CD4-positive, alpha-beta T cell treated with Interleukin-21 for 1 hour (primary cell): ENCODE measurements at places on chromosomes 12 and 14.

GRCh38 chr12:95118138-95118787 is 44.8 kb upstream of the NR2C1 start:
- DNase-seq, result no peak

GRCh38 chr14:64089920-64090319 is 204.3 kb downstream of the ESR2 start:
- no peak for DNase-seq

DNA sequence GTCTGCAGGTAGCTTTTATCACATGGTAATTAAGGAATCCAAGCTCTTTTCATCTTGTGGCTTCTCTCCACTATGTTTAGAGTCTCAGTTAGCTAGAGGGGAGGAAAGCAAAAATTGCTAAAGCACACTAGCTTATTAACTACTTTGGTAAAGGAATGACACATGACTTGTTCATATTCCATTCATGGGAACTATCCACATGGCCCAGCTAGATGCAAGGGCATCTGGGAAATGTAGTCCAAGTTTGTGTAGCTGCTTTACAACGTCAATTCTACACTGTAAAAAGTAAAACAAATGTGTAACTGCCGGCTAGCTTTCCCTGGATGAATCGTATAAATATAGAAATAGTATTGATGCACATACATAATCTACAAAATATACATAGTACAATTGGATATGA is 244.5 kb upstream of the LRFN5 start:
- no peak for DNase-seq

DNA sequence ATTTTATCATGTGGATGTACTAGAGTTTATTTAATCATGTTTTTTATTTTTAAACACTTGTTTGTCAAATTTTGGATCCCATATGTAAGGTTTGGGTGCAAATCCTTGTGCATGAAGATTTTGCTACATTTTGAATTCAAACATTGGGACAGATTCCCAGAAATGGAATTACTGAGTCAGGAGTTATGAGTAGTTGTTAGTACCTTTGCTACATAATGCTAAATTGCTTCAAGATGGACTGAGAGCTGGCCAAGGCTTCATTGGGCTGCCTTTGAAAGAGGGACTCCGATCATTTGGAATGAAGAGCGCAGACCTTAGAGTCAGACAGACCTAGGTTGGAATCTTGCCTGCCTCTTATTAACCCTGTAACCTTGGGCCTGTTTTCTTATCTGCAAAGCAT is 154.9 kb upstream of the PWP1 start:
- no peak for DNase-seq

- no peak for DNase-seq
Observed at GRCh38 chr14:59691266-59691665, 114.7 kb upstream of the CCDC175 start.

- DNase-seq, result no peak
Observed at GRCh38 chr12:114623737-114624136, 60.2 kb downstream of the TBX3 start.

DNA sequence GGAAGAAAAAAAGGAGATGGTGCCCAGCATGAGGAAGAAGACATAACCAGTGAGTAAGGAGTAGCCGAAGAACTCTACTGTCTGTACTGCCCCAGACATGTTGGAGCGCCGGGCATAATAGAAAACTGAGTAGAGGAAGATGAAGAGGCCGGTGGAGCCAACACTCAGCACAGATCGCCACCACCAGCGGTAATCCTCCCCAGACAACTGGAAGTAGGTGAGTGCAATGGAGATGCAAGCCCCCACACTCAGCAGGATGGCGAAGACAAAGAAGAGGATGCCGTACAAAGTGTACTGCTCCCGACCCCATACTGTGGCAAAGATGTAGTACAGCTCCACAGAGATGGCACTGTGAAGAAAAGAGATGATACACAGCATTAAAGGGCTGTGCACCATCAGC is 844 bp upstream of the IPO4 start:
- DNase-seq, result no peak

- DNase-seq, result no peak
Observed at GRCh38 chr14:80586131-80586530, 355.4 kb downstream of the CEP128 start.

DNA sequence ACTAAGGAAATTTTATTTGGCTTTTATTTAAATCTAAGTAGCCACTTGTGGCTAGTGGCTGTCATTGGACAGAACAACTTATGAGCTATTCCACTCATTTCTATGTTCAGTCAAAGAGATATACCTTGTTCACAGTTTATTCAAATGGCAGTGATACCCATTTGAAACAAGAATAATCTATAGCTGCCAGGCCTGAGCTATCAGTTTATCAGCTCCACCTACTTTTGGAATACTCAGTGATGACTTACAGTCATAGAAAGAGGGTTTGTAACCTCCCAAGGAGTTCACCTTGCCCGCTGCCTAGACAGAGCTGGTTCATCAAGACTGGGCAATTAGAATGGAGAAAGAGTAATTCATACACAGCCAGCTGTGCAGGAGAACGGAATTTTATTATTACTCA is 4.5 kb upstream of the ABHD4 start:
- DNase-seq, result no peak

GRCh38 chr12:108633534-108634248 is at the start of gene SELPLG:
Gene SELPLG, minus strand, starts transcription at chr12:108633894. Its CDS starts 9,587 bp downstream, at chr12:108624307.
- DNase-seq, result peak; percentile 93

- no peak for DNase-seq
Observed at GRCh38 chr12:111757361-111758119, 9.2 kb upstream of the ALDH2 start.

GRCh38 chr12:65540140-65540539 is 261.7 kb downstream of the MSRB3 start:
- no peak for DNase-seq

DNA sequence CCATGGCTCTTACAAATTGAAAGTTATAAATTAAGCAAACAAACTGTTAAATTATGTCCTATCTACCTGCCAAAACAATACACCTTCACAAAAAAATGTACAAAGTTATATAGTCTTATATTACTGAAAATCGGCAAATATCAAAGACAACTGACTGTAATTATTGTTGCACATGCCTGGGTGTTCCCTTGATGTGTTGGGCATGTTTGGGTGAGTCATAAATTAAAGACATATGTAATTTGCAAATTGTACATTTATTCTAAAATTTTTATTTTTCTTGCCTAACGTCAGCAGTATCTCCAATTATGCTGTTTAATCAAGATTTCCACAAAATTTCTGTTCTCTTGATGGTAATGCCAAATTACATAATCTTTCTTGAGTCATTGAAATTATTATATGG is 22.0 kb upstream of the SEL1L start:
- no peak for DNase-seq

DNA sequence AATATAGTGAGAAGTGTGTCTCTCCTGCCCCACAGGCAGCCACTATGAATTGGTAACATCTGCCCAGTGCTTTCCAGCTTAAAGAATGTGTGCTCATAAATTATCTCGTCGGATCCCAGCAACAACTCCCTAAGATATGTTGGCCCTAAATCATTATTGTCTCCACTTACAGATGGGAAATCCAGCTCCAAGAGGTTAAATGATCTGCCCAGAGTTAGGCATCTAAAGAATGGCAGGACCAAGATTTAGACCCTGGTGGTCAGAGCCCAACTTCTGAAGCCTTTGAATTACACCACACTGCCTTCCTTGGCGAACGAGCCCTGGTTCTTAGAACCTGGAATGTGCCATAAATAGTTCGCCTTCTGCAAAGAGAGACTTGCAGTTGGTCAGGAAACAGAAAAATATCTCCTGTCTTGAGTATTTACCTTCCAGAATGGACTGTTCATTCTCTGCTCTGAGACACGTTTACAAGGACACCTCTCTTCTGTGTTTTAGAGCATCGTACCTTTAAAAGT is 20.1 kb upstream of the PLEK2 start:
- no peak for DNase-seq

DNA sequence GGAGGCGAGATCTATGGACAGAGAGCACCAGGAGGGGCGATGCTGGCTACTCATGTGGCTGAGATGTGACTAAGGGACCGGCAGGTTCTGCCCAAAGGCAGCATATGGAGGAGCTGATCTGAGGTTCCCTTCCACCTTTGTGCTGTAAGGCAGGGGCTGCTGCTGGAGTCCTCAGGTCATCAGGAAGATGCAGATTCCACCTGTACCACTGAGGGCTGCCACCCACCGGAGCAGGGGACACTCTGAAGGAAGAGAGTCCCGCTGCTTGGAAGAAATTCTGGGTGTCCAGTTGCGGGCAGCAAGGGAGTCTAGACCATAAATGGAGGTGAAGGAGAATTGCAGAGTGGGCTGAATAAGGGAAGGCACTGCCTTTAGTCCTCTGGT is 55.3 kb downstream of the PLEKHG3 start:
- no peak for DNase-seq

DNA sequence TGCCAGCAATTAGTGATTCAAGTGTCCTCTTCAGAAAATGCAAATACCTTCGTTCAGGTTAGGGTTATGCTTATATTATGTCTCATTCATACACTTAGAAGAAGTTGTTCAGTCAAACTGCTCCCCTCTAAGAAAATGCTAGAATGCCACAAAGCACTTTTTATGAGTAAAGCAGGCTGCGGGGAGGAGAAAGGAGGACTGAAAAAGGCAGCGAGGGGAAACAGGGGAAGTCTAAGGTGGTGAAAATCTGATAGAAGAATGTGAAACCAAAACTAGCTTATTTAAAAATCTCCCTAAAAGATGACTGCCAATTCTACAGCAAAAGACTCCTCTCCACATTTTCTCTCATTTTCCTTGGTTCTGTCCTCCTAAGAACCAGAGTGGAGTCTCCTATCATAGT is 70.1 kb downstream of the PRKD1 start:
- no peak for DNase-seq

GRCh38 chr14:34300882-34301734 is 160.9 kb downstream of the SPTSSA start:
- DNase-seq, result peak; percentile 32

- no peak for DNase-seq
Observed at GRCh38 chr14:87629788-87630187, 363.2 kb downstream of the GALC start.

- DNase-seq, result no peak
Observed at GRCh38 chr12:1579651-1580435, 14.5 kb downstream of the FBXL14 start.

GRCh38 chr12:559906-560455 is 100.2 kb downstream of the B4GALNT3 start:
- DNase-seq, result no peak

- DNase-seq, result no peak
Observed at GRCh38 chr14:54177641-54178621, 218.9 kb upstream of the CDKN3 start.

GRCh38 chr12:89542912-89543592 is 17.2 kb upstream of the POC1B start:
- peak; percentile 72 for DNase-seq

GRCh38 chr12:13152281-13152680 is 44.2 kb upstream of the EMP1 start:
- DNase-seq, result no peak

GRCh38 chr12:47894652-47895051 is 10.1 kb downstream of the VDR start:
- DNase-seq, result no peak

DNA sequence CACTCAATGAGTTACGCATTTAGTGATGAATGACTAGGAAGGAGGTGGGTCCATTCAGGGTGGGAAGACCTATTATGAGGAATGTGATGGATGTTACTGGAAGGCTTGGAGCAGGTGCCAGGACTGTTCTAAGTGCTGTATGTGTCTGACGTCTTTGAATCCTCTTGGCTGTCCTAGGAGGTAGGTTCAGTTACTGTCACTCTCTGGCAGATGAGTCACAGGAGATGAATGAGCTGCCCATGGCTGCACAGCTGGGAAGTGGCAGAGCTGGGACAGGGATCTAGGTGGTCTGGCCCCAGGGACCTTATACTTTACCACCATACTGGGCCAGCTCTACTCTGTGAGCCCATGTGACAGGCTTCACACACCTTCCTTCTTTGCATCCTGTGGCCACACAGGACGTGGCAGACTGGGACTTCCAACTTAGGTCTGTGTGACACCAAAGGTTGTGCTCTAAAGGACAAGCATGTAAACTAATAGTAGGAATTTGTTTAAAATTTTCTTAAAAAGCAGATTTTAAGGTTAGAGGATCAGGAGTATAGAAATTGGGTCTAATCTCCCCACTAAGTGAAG is 24.0 kb downstream of the TCTN1 start:
- DNase-seq, result no peak

- no peak for DNase-seq
Observed at GRCh38 chr12:122096591-122097149, 18.1 kb downstream of the MLXIP start.

- no peak for DNase-seq
Observed at GRCh38 chr14:85528080-85528896, 1.7 kb upstream of the FLRT2 start.

- DNase-seq, result no peak
Observed at GRCh38 chr12:19388131-19388549, 51.2 kb upstream of the AEBP2 start.

- DNase-seq, result peak; percentile 58
Observed at GRCh38 chr12:128794661-128795529, 28.9 kb downstream of the SLC15A4 start.

GRCh38 chr12:29244159-29244765 is 95.2 kb downstream of the FAR2 start:
- DNase-seq, result no peak

GRCh38 chr12:63294327-63294632 is 143.3 kb upstream of the AVPR1A start:
- DNase-seq, result no peak

DNA sequence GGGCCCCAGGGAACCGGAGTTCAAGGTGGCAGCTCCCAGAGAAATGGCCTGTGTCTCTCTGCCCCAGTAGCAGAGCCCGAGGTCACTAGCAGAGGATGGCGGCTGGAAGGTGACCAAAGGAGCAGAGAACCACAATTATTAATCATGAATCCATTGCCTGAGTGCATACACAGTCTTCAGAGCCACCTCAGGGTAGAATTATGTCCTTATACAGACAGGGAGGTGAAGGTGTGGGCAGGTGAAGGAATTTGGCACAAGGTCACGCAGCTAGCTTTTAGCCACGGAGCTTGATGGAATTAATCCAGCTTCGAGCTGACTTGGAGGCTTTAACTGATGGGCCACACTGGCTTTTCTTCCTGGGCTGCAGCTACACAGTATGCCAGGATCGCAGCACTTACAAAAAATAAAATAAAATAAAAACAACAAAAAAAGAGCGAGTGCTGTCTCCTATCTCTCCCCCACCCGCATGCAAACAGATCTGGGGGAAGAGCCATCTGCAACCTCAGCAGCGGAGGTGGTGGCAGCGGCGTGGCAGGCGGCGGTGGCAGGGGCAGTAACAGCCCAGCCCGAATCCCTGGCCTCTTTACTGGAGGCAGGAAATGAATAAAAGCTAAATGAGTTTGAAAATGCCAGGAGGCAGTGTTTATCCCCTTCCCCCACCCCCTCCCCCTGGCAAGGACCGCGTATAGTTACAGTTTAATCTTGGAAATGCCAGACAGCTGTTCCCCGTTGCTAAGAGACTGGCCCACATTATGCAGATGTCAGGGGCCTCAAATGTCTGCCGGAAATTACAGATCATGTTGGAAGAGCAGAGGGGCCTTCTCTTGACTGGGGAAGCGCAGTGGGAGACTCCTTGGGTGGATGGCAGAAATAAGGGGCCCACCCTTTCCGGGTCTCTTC is 93.5 kb downstream of the LRRC74A start:
- DNase-seq, result peak; percentile 43

DNA sequence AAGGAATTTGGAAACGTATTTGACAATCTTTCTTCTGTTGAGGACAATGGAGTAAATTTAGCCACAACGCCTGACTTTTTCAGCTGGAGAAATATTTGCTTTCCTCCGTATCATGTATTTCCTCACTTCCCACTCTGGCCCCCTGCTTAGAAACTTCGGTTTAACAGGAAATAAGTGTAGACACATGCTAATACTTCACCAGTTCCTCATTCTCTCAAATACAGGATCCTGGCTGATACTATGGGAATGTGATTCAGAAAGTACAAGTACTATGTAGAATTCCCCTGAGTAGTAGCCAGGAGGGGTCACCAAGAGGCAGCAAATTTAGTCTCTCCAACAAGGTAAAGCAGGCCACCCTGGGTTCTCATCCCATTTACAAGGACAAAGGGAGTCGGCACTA is 58.0 kb downstream of the FAR2 start:
- no peak for DNase-seq
